ENCODE measurements at places on chromosomes 1 and 21.

DNA sequence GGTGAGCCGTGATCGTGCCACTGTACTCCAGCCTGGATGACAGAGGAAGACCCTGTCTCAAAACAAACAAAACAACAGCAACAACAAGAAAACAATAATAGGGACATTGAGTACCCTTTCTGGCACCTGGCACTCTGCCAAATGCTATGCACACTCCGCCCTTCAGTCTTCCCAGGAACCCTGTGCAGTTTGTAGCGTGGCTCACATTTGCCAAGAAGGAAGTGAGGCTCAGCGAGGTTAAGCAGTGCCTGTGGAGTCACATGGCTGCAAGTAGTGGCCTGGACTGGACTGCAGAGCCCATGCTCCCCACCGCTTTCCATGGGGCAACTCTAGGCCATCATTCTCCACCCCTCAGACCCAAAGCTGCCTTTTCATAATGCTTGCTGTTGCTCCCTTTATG, 5.3 kb upstream of the EVA1B start:
- DNase-seq = no peak

DNA sequence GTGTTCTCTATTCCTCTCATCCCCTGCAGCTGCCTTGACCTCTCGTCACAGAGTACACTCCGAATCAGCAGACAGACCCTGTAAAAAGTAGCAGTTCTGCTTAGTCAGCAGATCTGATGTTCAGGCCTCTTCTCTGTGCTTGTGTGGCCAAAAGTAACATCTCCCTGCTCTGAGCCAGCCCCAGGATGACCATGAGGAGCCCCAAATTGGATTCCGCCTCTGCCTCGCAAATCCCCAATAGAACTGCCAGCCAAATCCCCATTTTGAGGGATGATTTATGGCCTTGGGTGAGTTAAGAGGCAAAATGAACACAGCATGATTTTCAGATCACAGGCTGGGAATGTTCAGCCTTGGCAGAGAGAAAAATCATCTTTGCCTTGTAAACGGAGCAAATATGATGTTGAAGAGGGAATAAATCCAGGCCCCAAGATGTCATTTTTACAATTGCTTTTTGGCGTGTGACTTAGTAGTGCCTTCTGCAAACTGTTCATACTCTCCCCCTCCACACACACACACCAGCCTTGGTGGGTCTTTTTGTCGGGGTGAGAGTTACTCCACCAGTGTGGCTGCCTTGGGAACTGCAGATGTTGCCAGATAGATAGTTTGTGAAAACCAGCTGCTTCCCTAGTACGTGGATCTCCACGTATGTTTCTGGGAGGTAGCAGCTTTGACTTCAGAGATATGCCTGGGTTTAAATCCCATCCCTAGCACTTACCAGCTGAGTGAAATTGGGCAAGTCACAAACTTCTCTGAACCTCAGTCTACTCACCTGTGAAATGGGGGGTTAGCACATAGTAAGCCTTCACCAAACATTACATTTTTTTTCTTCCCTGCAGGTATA, 77.8 kb downstream of the MAN1C1 start:
- DNase-seq = no peak

DNA sequence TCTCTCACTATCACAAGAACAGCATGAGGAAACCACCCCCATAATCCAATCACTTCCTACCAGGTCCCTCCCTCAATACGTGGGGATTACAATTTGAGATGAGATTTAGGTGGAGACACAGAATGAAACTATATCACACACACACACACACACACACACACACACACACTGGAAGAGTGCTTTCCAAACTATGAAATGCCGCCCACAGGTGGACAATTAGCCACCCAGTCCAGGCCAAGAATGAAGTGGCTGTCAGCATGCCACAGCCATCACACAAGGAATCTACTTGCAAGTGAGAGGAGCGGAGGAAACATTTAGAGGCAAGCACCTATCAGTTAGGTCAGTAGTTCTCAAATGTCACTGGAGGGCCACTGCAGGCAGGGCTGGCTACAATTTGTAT, 105.4 kb upstream of the HOOK1 start:
- DNase-seq = no peak

DNA sequence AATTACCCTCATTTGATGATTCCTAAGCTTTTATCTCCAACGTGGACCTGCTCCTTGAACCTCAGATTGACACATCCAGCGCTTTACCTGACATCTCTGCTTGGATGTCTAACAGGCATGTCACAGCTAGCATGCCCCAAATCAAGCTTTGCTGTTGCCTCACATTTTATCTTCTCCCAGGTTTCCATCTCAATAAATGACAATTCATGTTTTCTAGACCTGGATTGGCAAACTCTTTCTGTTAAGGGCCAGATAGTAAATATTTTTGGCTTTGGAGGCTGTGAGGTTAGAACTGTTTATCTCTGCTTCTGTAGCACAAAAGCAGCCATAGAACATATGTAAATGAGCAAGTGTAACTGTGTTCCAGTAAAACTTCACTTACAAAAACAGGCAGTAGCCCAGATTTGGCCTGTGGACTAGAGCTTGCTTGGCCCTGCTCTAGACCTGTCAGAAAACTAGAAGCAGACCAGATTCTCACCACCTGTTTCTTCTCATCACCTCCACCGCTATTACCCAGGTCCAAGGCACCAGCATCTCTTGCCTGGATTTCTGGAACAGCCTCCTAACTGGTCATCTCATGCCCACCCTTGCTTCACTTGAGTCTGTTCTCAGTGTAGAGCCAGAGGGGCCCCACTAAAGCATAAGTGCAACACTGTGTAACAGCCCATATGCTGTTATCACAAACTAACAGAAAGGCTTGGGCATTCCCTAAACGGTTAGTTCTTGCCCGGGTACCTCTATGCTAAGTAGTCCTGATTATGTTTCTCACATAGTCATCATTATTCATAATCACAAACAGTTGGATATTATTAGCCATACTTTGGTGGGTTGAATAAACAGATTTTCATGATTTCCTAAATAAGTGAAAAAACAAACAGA, 42.3 kb downstream of the UBE4B start:
- DNase-seq = no peak

GRCh38 chr1:20255666-20256065, 35.0 kb upstream of the VWA5B1 start:
- DNase-seq = no peak

- no peak for DNase-seq
These were observed 429.6 kb downstream of the PLPP3 start for GRCh38 chr1:56149761-56150160.

GRCh38 chr1:116491700-116492357, 79.0 kb downstream of the CD58 start:
- no peak for DNase-seq

GRCh38 chr21:17438635-17439034, 74.2 kb upstream of the CXADR start:
- no peak for DNase-seq

DNA sequence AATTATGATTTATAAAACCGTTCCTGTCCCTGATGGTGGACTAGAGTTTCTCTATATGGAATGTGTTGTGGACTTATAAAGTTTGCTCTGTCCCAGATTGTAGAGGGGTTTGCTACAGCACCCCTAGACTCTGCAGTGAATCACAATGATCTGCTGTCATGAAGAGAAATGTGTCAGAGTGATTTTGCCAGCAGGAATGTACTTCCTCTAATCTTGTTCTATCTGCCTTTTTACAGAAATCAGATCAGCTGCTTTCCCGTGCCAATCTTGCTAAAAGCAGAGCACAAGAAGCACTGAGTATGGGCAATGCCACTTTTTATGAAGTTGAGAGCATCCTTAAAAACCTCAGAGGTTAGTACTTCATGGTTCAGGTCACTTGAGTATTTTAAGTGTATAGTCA, 52.0 kb downstream of the LAMC2 start:
- DNase-seq = no peak

GRCh38 chr1:4976859-4977440, 322.5 kb downstream of the AJAP1 start:
- DNase-seq = no peak

- DNase-seq = no peak
These were observed 73.7 kb downstream of the S1PR1 start for GRCh38 chr1:101310506-101310905.

- no peak for DNase-seq
These were observed 32.3 kb downstream of the SHISAL2A start for GRCh38 chr1:52665006-52665941.

GRCh38 chr1:31249854-31250253, 10.2 kb upstream of the NKAIN1 start:
- DNase-seq = no peak

- no peak for DNase-seq
These were observed 87.8 kb downstream of the LYPLAL1 start for GRCh38 chr1:219261454-219261853.

DNA sequence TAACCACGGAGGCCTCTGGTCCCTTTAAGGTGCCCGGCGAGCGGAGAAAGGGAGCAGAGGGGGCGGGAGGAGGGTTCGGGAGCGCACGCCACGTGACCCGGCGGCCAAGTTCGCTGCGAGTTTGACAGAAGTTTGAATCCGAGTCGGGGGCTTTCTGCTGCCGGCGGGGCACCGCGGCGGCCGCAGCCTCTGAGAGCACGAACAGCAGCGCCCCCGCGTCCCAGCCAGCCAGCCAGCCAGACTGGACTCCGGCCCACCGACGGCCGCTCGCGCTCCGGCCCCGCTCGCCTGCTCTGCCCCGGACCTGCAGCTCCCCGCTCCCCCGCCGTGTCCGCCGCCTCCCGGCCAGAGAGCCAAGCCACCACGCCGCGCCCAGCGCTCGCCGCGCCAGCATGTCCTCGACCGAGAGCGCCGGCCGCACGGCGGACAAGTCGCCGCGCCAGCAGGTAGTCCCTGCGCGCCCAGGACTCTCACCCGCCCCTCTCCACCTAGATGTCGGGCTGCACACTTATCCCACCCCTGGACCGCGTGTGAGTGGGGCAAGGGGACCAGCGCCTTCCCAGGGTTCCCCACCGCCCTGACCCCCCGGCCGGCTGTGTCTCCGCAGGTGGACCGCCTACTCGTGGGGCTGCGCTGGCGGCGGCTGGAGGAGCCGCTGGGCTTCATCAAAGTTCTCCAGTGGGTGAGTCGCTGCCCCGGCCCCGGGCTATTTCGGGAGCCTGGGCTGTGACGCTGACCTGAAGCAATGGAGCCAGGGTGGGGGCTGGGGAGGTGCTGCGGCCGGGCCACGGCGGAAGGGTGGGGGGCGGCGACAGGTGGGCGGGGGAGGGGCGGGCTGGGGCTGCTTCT, at the start of gene SYPL2:
TSS of gene SYPL2 (plus strand) at position 95 of the 849 bp plus-strand sequence. CDS start at position 393, 298 bp downstream.
- no peak for DNase-seq

DNA sequence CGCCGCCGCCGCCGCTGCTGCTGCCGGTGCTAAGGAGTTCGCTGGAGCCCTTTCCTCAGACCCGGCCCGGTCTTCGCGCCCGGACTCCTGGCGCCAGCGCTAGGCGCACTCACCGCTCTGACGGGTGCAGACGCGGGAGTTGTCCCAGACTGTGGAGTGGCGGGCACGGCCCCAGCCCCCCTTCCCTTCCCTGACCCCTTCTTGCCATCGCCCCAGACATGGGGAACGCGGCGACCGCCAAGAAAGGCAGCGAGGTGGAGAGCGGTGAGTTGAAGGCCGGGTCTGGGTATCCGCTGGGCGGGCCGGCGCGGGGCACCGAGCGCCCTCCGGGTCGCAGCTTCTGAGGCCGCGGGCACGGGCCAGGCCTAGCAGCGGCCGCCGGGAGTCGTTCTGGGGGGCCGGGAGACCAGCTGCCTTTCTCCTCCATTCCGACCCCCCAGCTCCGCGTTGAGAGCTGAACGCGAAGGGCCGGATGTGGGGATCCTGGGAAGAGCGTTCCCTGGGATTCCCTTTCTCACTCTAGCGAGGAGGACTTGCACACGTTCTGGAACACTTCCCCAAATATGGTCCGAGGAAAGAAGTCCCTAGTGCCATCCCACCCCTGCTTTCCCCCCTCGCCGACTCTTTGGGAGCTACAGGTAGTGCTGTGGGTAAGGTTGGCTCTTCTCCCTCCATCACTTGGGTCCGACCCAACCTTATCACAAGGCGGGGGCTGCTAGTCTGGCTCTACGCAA, 65.8 kb upstream of the PRKACB start:
- no peak for DNase-seq

DNA sequence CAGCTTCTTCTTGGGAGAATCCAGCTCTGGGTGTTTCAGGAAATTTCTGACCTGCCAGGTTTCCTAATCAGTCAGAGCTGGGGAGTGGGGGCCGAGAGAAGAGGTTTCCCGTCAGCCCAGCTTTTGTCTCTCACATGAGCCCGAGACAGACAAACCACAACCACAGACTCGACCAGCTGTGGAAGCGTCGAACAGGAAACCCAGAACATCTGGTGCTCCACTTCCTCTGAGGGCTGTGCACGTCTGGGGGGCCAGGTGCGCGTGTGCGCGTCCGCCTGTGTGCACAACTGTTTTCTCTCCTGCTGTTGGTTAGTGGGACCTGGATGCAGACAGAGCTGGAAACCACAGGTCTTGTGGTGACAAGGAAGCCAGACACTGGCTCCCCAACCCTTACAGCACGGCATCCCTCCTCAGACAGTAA, 113.0 kb upstream of the SLC25A33 start:
- peak; percentile 48 for DNase-seq

DNA sequence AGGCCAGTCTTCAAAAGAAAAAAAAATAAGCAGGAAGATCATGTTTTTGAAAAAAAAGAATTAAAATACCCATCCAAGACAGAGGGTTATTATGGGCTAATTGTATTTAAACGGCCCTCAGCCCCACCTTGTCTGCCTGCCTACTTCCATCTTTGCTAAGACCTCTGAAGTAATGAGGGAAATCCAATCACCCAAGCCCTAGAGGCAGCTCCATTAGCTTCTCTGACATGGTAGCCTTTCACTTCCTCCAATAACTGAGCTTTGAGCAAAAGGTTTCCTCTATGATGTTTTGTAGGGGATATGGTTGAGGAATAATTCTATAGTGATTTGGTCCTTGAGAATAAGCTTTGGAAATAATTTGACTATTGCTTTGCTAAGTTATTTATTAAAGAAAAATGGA, 178.2 kb upstream of the SGIP1 start:
- DNase-seq = no peak

DNA sequence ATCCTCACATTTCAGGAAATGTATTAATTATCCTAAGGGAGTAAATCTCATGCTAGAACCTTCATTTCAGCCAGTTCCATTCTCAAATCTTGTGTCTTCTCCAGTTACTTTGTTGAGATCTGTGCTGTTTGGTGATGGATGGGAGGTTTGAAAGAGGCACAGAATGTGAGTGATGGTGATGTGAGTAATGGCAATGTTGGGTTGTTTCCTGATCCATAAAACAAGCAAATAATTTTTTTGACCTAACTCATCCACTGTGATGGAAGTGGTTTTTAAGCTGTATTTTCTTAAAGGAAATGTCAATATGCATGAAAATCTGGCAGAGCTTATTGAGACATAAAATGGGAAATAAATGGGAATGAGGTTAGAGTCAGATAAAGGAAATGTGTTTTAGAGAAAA, 214.7 kb downstream of the CHRM3 start:
- no peak for DNase-seq

DNA sequence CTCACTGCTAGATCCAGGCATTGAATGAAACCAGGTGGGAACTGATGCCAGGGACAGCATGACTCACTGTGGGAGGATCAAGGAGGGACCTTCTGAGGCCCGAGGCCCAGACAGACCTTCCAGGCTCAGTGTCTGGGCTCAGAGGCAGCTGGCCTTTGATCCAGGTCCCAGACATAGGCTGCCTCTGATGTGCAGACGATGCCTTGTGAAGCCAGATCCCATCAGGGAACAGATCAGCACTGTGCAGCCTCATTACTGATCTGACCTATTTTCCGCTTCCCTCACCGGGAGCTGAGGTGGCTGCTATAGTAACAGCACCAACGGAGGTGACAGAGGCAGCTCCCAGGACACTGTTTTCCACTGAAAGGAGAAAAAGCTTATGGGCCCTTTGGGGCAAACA, 399.5 kb downstream of the MATN1 start:
- no peak for DNase-seq

GRCh38 chr1:154288661-154289060, 16.2 kb downstream of the HAX1 start:
- no peak for DNase-seq

Data from stimulated activated CD8-positive, alpha-beta memory T cell treated with anti-CD3 and anti-CD28 coated beads, Interleukin-7, amount 100 ng/mL, for 48 hours (primary cell).